NCI-H748 treated with DMSO at 0.1 percent for 48 hours (cell line): ENCODE measurements at places on chromosomes 2 and 18.

DNA sequence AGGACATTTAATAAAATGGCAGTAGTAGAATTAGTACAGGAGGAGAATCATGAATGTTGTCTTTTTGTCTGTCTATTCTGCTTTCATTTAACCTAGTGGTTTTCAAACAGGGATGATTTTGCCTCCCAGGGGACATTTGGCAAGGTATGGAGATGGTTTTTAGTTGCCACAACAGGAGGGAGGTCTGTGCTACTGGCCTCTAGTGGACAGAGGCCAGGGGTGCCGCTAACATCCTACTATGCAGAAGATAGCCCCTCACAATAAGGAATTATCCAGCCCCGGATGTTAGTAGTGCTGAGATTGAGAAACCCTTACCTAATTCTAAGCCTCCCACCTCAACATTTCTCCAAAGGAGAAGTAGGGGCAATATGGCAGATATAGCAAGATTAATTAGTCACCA lies 18.3 kb downstream of the FASTKD2 start:
- no peak for DNase-seq

GRCh38 chr2:196206804-196207203 lies 35.4 kb upstream of the STK17B start:
- no peak for DNase-seq

GRCh38 chr18:73007195-73007914 lies 139.6 kb upstream of the NETO1 start:
- no peak for DNase-seq

DNA sequence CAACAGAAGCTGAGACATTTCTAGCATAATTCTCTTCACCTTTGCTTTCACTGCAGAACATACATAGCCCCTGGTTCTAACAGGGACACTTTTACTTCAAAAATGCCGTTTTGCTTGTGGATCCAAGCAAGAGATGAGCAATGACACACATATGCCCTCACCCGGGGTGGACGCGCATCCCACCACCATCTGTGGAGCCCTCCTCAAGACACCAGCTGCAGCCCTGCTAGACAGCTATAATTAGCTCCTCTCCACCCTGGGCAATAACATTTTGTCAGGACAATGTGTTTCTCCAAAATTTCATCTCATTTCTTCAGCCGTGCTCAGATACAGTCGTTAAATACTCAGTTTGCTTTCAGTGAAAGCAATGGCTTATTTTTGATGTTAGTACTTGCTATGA lies 368.7 kb upstream of the RAB6C start:
- DNase-seq, result no peak

- DNase-seq, result no peak
These were observed 611 bp downstream of the TCF7L1 start for GRCh38 chr2:85133751-85134254.

DNA sequence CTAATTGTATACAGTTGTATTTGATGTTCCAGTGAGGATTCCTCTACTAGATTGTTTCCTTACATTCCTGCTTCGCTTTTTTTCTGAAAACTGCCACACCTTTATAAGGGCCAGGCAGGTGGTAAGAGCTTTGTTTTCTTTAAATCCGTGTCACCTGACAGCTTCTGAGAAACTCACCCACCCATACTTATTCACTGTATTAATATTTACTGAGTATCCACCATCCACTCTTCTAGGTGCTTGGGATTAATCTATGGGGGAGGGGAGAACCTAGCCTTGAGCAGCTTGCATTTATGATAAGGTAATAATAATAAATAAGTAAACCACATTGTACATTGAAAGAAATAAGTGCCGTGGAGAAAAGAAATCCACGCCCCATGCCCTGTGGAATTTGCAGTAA lies 174.7 kb upstream of the AGAP1 start:
- no peak for DNase-seq

GRCh38 chr2:8563814-8564474 lies 117.9 kb upstream of the ID2 start:
- no peak for DNase-seq

GRCh38 chr2:42864641-42865280 lies 72.4 kb upstream of the HAAO start:
- no peak for DNase-seq

DNA sequence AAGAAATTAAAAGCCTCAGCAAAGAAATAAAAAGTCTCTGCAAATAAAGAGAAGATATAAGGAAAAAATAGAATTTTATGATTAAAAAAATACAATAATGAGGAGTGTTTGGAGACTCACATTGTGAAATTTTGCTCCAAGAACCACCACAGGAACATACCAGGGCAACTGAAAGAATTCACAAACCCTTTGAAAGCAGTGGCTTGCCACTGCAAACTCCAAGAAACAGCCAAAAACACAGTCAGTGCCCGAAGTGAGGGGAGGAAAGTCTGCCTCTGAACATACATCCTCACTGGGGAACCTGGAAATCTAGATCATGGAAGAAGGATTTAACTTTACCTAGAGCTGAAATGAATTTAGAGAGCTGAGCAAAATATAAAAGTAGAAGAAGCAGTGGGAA lies 33.1 kb downstream of the EVA1A start:
- DNase-seq, result no peak

DNA sequence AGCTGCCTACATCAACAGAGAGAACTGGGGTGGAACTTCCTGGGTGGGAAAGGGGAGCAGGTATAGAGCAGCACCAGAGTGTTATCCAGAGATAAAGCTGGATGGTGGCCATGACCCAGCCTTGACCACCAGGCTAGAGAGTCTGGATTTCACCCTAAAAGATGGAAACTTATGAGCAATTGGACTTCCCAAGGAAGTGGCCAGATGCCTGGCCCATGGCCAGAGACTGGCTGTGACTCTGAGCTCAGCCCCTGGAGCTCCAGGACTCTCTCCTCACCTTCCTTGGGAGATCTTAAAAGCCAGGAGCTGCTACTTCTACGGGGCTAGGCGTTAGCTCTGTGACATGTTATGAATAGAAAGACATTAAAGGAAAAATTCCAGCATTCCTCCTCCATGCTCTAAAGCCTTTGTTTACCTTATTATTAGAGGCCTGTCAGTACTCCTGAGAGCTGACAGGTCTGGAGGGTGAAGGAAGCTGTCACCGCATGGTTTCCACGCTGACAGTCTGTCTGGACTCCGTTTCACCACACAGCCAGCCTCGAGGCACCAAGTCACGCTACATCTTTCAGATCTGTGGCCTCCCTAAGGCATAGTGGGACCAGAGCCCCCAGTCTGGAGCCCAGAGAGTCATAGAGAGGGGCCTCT lies 260.0 kb upstream of the SIX2 start:
- DNase-seq, result no peak

GRCh38 chr2:55775828-55776227 lies 82.2 kb upstream of the PNPT1 start:
- DNase-seq, result no peak

- DNase-seq, result no peak
These were observed 199.9 kb downstream of the HDAC4 start for GRCh38 chr2:239200646-239201530.

DNA sequence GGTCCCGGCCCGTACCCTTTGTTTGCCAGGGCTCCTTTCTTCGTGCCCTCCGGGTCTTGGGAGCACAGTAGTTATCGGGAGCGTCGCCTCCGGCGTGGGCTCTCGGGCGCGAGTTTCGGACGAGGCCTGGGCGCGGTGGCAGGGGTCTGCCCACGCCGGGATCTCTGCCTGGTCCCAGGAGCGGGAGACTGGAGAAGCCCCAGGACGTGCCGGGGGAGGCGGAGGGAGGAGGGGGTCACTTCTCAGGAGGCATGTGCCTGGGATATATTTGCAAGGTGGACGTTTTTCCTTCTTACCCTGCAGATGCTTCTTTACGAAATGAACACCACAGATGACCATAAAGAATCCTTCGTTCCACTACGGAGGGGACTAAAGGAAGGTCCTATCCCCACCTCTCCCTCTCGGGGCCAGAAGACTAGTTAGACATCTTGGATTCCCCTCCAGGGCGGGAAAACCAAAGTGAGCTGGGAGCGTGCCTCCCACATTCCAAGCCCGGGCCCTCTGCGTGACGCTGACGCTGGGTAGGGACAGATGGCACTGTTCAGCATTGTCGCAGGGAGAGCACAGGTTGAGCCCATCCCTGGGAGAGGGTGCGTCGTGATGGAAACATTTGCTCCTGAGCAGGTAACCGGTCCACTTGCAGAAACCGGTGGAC lies 483 bp upstream of the FHL2 start:
- DNase-seq, result no peak
